ENCODE measurements at places on chromosomes 2 and 18.

DNA sequence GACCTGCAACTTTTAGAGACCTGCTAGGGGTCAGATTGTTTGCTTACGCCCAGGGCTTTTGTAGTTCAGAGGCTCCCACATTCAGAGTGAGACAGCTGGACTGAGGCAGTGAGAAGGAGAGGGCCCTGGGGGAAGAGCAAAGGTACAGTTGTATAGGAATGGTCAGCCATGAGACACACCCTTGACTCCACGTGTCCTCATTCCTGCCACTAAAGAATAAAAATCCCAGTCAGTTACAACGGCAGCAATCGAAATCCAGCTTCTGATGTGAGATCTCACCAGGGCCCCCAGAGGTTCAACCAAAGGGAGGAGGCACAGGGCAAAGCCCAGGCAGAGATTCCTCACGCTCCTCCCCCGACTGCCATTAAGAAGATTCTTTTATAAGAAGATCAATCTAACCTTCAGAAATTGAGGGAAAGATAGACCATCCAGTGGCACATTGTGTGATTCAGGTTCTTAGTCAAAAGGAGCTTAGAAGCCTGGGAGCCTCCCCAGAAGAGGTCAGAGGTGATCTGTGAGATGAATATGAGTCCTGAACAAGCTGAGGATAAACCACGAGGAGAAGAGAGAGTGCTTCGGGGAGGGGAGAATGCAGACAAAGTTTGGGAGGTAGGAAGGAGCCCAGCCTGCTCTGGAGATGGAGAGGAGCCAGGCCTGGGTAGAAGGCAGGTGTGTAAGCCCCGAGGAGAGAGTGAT, 317.0 kb downstream of the CYP26B1 start:
- DNase-seq = no peak

- no peak for DNase-seq
Observed at GRCh38 chr2:106030287-106031268, 163.5 kb downstream of the UXS1 start.

DNA sequence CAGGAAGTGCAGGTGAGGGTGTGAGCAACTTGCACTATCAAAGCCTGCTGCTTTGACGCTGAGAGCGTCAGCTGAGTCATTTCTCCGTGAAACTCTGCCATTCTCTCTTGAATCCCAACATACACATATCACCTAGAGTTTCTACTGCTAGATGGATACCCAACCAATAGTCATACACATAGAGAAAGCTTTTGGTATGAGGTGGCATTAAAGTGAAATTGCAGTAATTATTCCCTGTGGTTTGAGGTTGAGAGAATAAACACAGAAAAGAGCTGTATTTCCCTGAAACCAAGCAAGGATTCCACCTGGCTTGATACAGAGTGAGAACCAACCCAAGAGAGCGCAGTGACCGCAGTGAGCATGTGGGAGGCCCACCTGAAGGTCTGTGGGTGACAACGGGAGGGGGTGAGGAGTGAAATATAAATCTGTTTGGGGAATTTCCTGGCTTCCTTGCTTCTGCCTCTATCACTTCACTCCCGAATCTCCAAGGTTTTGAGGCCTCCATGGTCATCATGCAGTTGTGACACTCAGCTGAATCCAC, 28.8 kb upstream of the TMEM18 start:
- no peak for DNase-seq

GRCh38 chr2:71891719-71892422, 255.8 kb downstream of the CYP26B1 start:
- no peak for DNase-seq

- DNase-seq = no peak
Observed at GRCh38 chr18:66011916-66012315, 261.1 kb downstream of the CDH7 start.

- DNase-seq = no peak
Observed at GRCh38 chr2:224798180-224798579, 82.0 kb upstream of the CCDC195 start.

DNA sequence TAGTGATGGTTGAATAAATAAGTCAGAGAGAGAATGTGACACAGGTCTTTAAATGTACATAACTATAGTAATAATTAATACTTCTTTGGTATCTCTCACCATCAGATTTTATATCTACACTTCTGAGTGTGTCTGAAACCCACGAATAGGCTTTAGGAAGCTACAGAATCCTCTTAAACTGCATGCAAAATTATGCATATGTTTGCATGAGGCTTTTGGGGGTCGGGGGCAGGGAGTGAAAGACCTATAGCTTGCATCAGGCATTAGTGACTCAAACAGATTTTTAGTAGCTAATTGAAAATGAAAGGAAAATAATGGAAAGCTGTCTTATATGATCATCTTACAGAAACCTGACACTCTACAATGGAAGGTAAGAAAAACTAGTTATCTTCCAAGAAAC, 14.9 kb downstream of the LRPPRC start:
- DNase-seq = no peak

- DNase-seq = no peak
Observed at GRCh38 chr2:71995067-71995665, 152.5 kb downstream of the CYP26B1 start.

DNA sequence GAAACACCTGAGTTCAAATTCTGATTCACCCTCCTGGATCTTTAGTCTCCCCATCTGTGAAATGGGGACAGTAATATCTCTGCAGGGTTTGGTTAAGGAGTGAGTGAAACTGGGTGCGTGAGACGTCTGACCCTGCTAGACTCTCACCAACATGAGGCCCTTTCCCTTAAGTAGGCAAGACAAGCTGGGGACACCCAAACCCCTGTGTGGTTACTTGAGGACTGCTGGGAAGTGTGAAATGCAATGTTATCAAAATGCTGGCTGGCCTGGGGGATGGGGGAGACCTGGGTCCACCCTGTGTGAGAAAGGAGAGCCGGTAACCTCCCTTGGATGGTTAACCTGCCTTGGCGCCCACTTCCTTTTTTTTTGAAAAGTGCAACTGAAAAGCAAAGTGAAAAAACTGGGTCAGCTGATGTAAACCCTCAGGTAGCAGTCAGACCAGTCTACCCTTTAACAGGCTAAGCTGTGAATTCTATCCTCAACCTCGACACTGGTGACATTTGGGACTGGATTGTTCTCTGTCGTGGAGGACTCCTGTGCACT, 82.3 kb downstream of the INPP5D start:
- DNase-seq = no peak

All from upper lobe of left lung (tissue), 6 donors.